ENCODE measurements at places on chromosomes 1 and 21.

GRCh38 chr1:226044514-226045101 lies 17.9 kb upstream of the H3-3A start:
- ATAC-seq: no peak

- peak; percentile 22 for ATAC-seq
These were observed 10.7 kb downstream of the ETNK2 start for GRCh38 chr1:204141131-204141530.

- ATAC-seq: no peak
These were observed 25.5 kb downstream of the MYOM3 start for GRCh38 chr1:24086466-24086865.

GRCh38 chr1:77322061-77322900 lies 40.5 kb downstream of the AK5 start:
- ATAC-seq: no peak

GRCh38 chr1:230517786-230518185 lies 91.7 kb upstream of the PGBD5 start:
- peak; percentile 25 for ATAC-seq

All from esophagus mucosa (tissue), 1 donor.